ENCODE measurements at places on chromosomes 1 and 21.
A peak's percentile ranks its signal among the peaks of the same experiment; 100 is the strongest.

DNA sequence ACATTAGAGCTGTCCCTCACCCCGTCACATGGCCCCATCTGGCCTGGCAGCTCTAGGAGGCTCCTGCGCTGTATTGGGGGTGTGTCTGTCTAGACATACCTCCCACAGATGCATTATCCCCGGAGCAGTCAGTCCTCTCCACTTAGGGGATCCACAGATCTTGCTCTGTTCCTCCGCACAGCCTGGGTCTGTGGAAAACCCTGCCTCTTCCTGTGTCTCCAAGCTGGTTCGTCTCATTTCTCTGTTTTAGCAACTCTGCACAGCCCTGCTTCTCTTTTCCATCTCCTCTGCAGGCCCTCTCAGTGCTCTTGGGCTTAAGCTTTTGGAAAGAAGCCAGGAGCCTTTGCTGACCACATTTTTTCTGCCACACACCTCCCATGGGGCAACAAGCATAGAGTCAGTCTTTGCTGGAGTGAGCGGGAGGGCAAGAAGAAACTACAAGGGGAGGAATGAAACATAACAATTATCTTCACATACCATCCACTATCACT, 241.5 kb downstream of the FOXD2 start:
- DNase-seq: no peak

GRCh38 chr1:10992864-10993263, 19.6 kb upstream of the TARDBP start:
- no peak for DNase-seq

DNA sequence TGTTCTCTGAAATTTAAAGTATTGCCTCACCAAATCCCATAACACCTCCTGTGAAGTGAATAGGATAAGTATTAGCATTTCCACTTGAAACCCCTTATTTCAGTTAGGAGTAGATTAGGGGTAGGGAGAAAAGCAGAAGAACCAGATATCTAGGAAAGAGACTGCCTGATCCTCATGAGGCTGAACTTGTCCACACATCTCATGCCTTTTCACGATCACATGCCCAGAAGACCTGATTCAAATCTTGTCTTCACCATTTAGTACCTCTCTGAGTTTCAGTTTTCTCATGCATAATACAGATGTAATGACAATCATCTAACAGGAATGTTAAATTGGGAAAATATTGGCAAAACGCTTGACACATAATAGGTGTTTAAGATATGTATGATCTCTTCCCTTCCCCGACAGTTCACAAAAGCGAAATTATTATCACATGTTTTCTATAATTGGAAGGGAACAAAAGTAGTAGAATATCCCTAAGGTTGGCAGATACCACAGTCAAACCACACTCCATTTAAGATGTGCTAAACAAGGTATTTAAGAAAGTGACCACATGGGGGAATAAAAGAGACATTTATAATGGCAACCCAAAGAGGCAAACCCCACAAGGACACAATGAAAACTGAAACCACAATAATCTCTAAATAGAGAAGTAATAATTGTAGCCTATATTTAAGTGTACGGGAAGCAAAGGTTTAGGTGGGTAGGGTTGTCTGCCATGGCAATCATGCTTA, 25.2 kb downstream of the GFI1 start:
- DNase-seq: no peak

DNA sequence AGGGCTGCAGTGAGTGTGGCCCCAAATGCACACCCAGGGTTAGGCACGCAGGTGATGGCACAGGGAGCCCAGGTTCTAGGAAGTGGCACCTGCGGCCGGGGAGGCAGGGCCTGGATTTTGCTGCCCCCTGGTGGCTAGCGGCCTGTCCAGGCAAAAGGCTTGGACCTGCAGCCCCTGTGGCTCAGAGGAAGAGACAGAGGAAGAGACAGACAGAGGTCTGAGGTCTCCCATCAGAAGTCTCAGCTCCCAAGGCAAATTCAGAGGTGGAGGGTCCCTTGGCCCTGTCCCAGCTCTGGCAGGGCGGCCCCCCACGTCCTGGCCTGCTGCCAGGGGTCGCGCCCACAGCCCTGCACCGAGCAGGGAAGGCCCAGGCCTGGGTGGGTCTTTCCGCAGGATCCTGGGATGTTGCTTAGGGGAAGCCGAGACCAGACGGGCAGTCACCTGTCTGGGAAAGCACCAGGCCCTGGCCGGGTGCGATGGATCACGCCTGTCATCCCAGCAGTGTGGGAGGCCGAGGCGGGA, 8.0 kb upstream of the TNFRSF14 start:
- DNase-seq: peak; percentile 74

- DNase-seq: peak; percentile 60
These were observed at the start of gene IRF6 for GRCh38 chr1:209805875-209806760. Gene IRF6, minus strand, starts transcription at chr1:209806142. Its CDS starts 4,729 bp downstream, at chr1:209801413.

GRCh38 chr1:54500107-54500431, 48.0 kb upstream of the ACOT11 start:
- no peak for DNase-seq

DNA sequence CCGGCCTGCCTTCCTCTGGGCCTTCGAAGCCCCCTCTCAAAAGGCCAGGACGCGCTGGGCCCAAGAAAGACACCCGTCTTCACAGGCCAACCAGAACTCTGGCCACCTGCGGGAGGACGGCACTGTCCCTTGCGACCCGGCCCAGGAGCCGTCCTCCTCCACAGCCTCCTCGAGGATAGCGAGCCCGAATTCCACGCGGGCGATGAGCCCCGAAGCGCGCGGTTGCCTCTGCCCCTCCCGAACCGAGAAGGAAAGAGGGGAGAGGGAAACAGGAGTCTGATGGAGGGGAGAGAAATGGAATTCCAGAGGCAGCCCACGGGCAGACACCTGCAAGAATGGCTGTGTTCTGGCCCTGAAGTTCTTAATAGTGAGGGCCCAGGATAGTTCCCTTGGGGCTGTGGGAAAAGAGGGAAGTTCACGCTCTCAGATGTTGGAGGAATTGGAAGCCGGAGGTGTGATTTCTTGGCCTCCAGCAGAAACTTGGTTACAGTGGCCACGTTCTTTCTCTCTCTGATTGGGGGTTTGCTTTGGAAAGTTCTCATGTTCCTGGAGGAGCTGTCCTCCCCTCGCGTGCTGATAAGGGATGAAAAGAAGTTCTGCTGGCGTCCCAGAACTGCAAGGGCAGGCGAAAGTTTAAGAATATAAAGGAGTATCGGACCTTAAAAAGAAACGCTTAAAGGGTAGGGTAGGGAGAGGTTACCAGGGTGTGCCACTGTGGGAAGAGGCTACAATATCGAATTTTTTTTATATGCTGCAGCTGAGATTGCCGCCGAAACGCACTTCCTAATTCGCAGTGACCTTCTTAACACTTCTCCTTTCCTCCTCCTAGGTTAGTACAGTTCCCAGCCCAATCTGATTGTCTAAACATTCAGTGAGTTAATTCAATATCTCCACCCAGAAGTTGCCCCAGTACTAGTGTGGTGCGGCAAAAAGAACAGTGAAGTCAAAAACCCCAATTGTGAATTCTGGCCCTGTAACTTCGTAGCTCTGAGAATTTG, 5.8 kb upstream of the SLC44A5 start:
- DNase-seq: no peak

GRCh38 chr1:10679496-10680220, 116.8 kb downstream of the CASZ1 start:
- no peak for DNase-seq

- DNase-seq: no peak
These were observed 14.6 kb downstream of the EXOC8 start for GRCh38 chr1:231322880-231323530.

- no peak for DNase-seq
These were observed 2.5 kb downstream of the SMIM1 start for GRCh38 chr1:3774946-3775489.

- DNase-seq: no peak
These were observed 40.9 kb downstream of the CMPK1 start for GRCh38 chr1:47374501-47374900.

GRCh38 chr1:175857756-175858155, 114.4 kb upstream of the TNR start:
- no peak for DNase-seq

DNA sequence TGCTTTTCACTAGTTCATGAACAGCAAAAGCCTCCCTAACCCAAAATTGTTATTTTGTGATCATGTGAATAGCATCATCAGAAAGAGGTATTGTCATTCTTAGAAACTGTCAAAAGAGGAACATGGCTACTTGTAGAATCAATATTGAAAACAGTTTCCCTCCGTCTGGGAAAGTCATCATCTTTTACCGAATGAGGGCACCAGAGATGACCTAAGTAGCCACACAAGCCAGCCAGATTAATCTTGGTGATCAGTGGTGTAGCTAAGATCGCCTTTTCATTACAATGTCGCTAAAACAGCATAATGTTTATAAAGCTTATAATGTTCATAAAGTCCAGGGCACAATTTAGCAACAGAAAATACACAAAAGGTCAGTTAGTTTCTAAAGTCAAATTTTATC, 136.1 kb downstream of the SIPA1L2 start:
- DNase-seq: no peak

- DNase-seq: no peak
These were observed 32.9 kb downstream of the GADD45A start for GRCh38 chr1:67717876-67718275.

DNA sequence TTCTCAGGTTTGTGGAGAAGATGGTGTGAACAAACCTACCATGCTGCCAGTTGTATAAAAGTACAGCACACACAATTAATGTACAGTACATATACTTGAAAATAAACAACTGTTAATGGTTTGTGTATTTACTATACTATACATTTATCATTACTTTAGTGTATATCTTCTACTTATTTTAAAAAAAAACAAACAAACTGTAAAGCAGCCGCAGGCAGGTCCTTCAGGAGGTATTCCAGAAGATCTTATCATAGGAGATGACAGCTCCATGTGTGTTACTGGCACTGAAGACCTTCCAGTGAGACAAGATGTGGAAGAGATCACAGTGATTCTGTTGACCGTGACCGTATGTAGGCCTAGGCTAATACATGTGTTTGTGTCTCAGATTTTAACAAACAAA, 155.7 kb downstream of the COP1 start:
- DNase-seq: no peak

DNA sequence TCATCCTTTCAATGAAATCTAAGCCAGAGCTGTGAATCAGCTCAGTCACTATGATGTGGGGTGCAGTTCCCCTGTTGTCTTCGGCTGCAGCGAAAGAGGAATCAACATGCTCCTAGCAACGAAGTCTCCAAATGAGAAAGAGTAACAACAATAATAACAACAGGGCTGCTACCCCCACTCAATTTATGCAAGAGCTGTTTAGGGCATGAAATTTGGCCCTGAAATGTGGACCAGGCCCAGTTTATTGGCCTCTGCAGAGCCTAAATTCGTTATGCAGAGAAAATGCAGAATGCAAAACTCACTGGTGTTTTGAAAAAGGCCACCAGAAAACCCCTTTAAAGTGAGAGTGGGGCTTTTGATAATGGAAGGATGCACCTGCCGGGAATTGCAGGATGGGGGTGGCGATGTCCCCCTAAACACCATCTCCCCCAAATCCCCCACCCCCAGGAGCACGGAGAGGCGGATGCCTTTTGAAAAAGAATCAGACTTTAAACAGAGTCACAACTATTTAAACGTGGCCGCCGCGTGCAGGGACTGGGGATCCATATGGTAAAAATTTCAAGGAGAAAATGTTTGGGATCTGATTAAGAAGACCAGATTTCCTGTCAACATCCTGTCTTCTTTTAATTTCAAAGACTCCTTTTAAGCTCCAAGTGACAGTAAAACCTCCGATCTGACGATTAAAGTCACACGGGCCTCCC, 1.9 kb downstream of the RUNX3 start:
- DNase-seq: no peak

DNA sequence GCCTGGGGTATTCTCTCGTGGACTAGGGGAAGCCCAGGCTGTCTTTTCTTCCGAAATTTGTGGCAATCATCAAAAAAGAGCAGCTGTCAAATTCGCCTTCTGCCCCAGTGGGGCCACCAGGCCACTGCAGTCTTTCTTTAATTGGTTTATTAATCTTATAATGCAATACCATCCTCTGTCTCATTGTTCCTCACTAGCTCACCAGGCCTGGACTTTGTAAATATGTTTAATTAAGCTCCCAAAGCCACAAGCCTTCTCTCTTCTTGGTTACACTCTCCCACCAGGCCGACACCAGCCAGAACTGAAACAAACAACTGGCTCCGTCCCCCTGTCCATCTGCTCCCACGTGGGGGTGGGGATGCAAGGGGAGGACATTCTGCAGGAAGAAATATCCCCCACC, 22.0 kb upstream of the CAMK1G start:
- no peak for DNase-seq

DNA sequence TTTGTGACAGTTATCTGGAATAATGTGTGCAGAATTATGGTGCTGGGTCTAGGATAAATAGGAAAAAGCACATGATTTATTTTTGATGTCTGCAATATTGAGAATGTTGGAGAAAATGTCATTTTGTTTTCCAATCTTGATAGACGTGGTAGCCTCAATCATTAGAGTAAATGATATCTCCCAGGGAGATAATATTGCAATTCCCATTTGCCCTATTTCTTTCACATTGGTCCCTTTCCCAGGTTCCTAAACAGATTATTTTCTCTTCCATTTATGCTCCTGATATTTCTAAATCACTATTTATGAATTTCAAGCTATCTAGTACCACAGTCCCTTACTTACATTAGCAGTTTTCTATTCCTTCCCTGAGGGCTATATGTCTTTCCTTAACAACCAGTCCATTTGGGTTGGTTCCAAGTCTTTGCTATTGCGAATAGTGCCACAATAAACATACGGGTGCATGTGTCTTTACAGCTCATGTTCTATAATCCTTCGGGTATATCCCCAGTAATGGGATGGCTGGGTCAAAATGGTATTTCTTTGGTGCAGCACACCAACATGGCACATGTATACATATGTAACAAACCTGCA, 447.3 kb downstream of the PLA2G4A start:
- no peak for DNase-seq

DNA sequence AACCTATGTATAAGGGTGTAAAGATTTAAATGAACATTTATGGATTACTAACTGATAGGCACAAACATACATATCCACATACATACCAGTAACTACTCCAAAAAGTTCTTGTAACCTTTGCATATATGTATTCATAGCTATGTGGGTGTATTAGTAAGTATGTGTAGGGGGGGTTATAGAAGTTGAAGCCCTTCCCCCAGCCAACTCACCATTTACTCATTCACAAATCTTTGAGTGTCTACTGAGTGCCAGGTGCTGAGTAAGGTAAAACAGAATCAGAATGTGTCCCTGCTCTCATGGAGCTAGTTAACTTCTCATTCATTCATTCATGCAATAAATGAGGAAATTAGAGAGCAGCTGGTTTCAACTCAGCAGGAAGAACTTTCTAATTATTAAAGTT, 1.3 kb downstream of the C1orf146 start:
- DNase-seq: no peak

GRCh38 chr1:232678185-232678886, 48.4 kb upstream of the SIPA1L2 start:
- no peak for DNase-seq

GRCh38 chr1:175217721-175218531, 25.4 kb upstream of the KIAA0040 start:
- no peak for DNase-seq

Data from activated T-helper 1 cell treated with Interleukin-2 at 50 U/mL for 16 hours (primary cell).